RWPE1 (cell line): ENCODE measurements at places on chromosomes 6 and 20.

DNA sequence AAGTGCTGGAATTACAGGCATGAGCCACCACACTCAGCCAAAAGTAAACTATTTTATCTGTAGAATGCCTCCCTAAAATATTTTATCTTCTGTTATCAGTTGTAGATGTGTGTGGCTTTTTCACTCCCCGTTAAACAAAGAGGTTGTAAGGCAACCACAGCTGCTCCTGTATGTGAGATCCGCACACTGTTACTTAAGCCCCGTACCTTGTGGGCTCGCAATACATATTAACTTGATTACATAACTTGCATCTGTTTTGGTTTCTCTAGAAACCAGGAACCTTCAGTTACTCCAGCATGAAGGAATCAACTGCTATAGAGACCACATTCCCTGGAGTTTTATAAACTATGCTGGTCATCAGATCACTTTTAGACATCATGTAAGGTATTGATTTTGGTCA is 420.1 kb upstream of the SLC35B3 start:
- no peak for DNase-seq

DNA sequence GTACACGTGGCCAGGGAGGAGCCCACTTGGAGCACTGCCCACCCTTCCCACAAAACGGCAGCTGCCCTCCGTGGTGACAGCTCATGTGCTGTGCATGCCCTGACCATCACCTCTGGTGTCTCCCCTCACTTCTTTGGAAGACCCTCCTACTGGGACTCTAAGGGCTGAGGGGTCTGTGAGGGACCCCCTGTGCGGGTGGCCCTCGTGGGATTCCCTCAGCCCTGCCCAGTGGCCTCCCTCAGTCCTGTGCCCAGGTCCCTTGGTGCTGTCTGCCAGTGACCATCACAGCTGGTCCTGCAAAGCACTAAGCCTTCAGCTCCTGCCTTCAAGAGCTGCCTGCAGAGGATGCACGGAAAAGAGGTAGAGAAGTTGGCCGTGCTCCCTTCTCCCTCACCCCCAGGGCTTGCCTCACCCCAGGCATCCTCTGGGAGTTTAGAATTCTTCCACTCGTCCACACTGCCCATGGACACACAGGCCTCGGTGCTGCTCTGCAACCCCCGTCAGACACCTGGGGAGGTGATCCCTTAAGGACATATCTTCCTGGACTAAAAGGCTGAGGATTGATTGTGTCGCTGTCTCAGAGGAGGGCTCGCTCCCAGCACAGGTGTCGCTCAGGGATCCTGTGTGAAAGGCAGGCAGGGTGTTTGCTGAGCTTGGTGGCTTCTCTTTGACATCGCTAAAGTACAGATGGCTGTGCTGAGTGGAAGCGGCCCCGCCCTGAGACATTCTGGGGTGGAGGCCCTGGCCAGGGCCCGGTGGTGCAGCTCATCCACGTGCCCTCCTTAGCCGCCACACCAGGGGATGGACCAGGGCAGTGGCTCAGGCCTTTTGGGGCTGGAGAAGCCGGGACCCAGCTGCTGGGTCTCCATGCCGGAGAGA is 119.5 kb upstream of the FRMD1 start:
- DNase-seq, result no peak

DNA sequence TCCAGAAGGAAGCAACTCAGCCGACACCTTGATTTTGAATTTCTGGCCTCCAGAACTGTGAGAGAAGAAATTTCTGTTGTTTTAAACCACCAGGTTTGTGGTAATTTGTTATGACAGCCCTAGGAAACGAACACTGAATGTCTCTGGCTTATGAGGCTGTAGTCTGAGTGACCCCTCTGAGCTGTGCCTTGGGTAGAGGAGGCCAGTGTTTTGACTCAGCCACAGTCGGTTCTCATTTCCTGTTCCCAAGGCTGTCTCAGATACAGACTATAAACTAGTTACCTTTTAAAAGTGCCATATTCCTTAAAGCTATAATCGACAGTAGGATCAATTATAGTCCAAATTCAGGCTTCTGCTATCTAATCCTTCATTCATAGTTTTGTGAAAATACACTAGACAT is 391.2 kb upstream of the MAP3K7 start:
- no peak for DNase-seq

GRCh38 chr6:24950218-24950941 is 14.6 kb upstream of the RIPOR2 start:
- DNase-seq, result no peak

DNA sequence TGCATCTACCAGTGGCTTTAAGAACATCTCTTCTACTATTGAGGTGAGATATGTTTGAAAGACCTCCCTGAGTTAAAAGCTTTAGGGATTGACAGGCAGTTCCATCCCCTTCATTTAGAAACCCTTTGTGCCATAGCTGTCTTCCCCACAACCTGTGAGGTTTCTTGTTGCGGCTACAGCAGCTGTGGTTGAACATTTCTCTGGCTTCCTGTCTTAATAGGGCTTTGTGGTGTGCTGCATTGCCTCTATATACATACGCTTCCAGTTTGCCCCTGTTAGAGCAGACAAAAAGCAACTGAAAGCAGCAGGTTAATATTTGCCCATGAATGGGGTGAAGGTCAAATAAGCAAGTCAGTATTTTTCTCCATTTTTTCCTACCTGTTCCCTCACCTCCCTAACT is 210.2 kb downstream of the TMEM200A start:
- no peak for DNase-seq
